Urinary bladder (tissue), 4 donors: ENCODE measurements at places on chromosomes 16 and 17.

GRCh38 chr17:38428112-38428642, at the start of gene ARHGAP23:
ARHGAP23 (plus strand) TSS chr17:38428464; CDS start chr17:38428486, 22 bp downstream.
- DNase-seq = no peak

GRCh38 chr16:87895641-87896141, 26.4 kb upstream of the SLC7A5 start:
- DNase-seq = no peak

- DNase-seq = no peak
These were observed 23.5 kb downstream of the ORC6 start for GRCh38 chr16:46712911-46713310.

DNA sequence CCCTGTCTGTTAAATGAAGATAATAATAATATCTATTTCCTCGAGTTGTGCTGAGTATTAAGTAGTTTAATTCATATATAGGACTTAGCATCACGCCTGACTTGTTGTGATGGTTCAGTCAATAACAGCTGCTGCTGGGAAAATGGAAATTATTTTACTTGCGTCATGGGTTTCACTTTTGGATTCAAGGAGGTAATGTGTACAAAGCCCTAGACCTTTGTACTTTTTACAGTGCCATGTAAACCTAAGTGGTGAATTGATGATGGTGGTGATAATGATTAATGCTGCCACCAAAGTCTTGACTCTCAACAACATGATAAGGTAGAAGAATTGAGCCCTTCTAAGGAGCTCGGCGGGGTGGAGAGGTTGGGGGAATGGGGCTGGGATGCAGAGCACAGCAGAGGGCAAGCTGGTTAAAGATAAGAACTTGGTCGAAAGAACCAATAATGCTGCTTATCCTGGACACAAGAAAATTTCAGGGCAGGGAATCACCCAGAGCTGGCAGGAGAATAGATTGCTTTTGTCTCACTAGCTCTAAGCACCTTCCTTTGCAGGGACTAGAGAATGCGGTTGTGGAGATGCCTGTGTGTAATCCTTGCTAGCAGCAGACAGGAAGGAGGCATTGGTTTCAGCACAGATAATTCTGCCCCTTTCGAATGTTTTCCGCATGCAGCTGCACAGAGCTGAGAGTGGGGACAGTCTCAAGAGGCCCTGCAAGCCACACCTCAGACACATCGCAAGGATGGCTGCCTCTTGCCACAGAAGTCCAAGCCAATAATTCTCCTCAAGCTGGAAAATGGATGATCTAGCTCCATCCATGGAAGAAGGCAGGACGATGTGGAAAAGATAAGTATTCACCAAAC, 187.1 kb downstream of the TMEM114 start:
- no peak for DNase-seq

DNA sequence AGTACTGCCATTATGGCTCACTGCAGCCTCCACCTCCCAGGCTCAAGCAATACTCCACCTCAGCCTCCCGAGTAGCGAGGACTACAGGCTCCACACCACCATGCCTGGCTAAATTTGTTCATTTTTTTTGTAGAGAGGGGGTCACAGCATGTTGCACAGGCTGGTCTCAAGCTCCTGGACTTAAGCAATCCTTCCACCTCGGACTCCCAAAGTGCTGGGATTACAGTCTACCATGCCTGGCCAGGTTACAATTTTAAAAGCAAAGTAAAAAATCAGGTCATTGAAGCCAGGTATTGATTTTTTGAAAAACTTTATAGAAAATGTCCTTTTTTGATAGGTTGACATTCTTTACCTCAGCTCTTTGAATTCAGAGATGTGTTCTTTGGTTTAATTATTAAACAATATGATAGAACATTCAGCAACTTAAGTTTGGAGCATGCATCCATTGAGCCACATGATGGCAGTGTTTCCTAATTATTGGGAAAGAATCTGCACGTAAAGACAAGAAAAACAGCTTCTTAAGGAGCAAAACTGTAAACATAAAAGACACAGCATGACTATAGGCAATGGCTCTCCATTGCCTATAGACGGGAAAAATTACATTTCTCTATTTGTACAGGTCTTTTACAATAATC, 1.7 kb upstream of the SLC16A11 start:
- peak; percentile 83 for DNase-seq

GRCh38 chr17:29007456-29007855, 1.6 kb upstream of the SEZ6 start:
- DNase-seq = no peak

- DNase-seq = no peak
These were observed 213.2 kb downstream of the CCDC182 start for GRCh38 chr17:57531648-57532504.

DNA sequence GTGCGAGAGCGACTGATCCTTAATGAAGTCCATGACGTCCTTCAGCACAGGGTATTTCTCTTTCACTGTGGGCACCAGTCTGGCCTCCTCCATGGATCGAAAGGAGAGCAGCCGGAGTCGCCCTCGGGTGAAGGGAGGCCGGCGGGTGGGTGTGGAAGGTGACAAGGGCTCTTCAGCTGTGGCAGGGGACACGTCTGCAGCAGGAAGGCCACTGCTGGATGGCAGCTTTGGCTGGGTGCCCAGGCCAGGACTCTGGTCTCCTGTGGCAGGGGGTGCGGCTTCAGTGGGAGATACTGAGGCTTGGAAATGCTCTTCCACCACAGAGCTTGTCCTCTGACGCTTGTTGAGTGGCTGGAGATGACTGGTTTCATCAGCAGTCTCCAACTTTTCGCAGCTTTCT, 78.5 kb downstream of the ZZEF1 start:
- no peak for DNase-seq

DNA sequence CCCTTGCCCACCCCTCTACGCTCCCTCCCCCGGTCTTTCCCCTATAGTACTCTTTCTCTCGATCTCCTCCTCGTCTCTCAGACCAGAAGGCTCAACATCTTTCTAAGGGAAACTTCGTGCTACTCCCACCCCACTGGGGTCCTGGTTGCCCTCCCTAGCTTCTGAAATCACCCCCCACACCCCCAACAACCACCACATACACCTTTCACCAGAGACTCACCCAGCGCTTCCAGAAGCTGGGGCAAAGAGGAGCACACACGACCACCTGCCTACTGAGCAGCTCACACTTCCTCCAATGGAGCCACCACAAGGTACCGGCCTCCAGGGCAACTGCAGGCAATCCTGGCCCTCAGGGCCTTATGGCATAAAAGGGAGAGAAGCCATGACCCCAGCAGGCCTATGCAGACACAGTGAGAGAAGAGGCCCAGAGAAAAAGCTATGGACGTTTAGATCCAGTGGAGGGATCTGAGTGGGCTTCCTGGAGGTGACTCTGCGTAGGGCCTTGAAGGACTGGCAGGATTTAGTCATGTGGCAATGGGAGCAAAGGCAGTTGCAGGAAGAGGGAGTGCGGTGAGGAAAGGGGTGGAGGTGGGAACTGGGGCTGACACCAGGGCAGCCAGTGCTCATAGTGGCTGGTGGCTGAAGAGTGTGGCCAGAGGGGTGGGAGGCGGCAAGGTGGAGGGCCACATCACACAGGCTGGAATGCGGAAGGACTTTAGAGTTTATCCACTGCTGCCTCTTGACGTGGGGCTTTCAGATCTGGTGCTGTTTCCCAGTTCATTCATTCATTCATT, 12.1 kb upstream of the TMEM92 start:
- no peak for DNase-seq

DNA sequence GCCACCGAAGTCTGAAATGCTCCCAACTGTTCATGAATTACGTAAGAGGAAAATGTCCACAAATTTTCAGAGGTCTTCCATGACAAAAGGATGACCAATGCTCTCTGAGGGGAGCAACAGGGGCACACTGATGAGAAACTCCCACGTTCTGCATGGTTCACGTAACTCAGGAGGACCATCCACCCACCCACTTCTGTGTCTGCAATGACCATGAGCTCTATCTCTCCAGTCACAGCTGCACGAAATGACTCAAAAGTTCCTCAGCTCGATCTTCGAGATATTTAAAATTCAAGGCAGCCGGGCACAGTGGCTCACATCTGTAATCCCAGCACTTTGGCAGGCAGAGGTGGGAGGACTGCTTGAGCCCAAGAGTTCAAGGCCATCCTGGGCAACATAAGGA, 15.8 kb downstream of the WDR45B start:
- no peak for DNase-seq

GRCh38 chr17:13323990-13324389, 277.7 kb downstream of the HS3ST3A1 start:
- DNase-seq = no peak

DNA sequence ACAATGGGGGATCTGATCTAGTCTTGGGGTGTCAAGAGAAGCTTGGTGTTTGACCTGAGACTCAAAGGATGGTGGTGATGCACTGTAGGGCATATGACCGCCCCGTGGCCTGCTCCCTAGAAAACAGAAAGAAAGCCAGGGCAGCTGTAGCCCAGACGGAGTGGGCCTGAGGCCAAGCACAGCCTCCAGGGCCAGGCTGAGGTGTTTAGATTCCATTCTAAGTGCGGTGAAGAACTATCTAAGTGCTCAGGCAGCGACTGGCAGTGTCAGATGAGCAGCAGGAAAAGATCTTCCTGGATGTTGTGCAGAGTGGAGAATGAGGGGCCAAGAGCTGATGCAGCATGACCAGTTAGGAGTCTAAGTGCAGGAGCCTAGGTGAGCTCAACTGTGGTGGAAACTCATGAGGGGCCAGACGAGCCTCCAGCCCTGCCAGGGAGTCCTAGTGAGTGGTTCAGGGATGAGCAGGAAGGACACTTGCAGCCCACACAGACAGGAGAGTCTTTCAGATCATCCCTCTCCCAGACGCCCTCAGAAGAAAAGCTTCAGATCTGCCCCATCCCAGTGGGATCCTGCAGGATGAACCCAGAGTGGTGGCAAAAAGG, 314.2 kb upstream of the CCL2 start:
- DNase-seq = no peak

- no peak for DNase-seq
These were observed 963.6 kb upstream of the GOT2 start for GRCh38 chr16:59697761-59698160.

DNA sequence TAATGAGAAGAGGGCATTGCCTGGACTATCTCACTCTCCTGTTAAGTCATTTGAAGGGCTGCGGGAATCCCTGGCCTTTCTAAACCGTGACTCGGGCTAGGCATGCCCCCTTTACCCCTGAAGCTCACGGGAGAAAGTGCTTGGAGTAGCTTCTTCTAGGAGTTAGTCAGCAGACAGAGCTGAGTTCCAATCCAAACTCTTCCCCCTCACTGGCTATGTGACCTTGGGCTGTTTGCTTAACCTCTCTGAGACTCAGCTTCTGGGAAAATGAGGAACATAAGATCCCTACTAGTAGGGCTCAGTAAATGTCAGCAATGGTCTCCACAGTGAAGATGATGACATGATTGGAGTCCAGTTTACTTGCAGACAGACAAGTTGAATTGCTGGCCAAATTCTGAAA, 5.7 kb upstream of the B9D1 start:
- no peak for DNase-seq

DNA sequence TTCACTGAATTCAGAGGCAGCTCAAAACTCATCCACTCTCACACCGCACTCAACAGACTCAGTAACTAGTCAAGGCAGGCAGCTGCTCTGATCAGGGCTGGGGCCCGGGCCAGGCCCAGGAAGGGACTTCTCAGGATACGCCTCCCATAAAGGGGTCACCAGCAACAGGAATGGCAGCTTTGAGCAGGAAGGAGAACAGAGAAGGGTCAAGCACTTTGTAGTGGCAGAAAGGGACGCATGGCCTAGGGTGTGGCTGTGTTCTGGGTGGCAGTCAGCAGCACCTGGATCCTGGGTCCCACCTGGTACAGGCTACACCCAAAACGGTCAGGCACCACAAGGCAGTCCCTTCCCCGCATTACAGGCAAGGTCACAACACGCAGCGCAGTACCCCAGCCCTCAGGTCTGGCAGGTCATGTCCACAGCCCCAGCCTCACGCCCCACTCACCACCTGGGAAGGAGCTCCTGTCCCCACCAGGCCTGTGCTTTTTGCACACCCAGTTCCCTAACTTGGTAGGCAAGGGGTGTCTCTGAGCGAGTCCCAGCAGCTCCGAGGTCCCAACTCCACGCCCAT, 99.7 kb downstream of the ZNF778 start:
- DNase-seq = no peak

- no peak for DNase-seq
These were observed 63.1 kb downstream of the USP22 start for GRCh38 chr17:20979792-20980083.

GRCh38 chr16:69089091-69089910, 16.2 kb upstream of the HAS3 start:
- peak; percentile 39 for DNase-seq

DNA sequence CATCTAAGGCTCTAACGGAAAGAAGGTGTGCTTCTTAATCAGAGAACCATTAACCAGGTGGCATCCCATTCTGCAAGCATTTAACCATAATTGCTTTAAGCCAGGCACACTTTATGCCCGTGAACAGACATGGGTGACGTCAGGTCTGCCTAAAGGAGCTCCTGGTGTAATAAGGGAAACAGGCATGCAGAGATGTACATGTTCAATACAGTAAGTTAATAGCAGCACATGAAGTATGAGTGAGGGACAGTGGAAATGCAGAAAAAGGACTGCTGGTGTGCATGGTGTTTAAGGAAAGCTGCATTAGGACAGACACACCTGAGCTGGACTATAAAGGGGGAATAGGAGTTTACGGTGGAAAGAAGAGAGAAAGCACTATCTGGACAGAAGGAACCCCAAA, 18.6 kb downstream of the DYNLRB2 start:
- DNase-seq = no peak
